Body of pancreas (tissue), 4 donors: ENCODE measurements at places on chromosomes 3 and 15.

GRCh38 chr3:149472030-149472797, 2.3 kb upstream of the TM4SF4 start:
- H3K4me3 ChIP-seq, result no peak overlapping the region
- no peak for DNase-seq
- peak overlapping the region; percentile 77 for H3K27ac ChIP-seq
- H3K27me3 ChIP-seq, result no peaks in the 10 kb centered on the region
- H3K36me3 ChIP-seq, result no peaks in the 10 kb centered on the region

DNA sequence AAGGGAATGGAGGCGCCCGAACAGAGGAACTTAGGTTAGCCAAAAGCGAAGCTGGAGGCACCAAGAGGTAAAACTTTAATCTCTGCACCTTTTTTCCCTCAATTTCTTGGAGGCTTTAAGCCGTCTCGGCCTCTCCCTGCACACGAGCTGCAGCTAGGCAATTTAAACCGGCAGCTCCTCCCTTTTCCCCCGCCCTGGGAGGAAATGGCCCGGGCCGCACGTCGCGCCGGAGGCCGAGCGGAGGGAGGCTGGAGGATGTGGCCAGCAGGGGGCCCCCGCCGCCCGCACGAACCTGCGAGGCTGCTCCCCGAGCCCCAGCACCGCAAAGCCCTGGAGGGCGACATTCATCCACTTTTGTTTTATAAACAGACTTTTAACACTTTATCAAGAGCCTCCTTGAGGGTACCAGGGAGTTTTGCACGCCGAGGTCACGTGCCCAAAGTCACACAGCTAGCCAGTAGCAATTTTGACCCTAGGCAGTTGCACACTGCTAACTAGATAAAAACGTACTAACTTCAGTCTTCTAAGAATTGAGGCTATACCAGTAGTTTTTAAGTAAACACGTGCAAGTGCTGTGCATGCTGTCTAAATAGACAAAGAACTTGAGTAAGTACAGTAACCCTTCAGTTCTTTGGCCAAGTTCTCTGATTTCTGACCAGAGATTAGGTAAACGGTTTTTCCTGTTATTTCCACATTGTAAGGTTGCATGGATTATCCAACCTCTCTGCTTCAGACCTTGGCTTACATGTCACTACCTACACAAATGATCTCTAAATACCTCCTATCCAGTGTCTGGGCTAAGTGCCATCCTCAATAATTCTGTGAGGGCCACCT, 668 bp upstream of the XXYLT1 start:
- peak overlapping the region; percentile 77 for H3K4me3 ChIP-seq
- peak overlapping the region; percentile 79 for H3K27ac ChIP-seq
- H3K4me1 ChIP-seq, result peaks cover 20% of the 10 kb centered on the region
- peak; percentile 88 for DNase-seq
- no peaks in the 10 kb centered on the region for H3K36me3 ChIP-seq

DNA sequence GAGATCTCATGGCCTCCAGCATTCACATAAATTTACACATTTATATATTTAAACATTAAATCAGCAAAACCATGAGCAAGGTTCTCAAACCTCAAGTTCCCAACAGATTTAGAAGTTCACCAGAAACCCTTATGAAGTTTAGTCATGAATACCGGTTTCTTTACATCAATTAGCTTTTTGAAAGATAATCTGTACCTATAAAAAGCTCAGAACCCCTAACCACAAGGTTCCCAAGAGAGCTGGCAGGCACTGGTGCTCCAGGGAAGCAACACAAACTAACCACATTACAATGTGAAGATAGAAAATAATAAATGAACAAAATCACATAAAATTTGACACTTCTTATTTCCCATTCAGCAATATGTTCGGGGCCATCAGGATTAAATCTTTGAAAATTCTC, 150.9 kb downstream of the FBN1 start:
- H3K27me3 ChIP-seq, result no peaks in the 10 kb centered on the region
- no peak for DNase-seq
- no peak overlapping the region for H3K4me3 ChIP-seq
- H3K27ac ChIP-seq, result no peak overlapping the region

DNA sequence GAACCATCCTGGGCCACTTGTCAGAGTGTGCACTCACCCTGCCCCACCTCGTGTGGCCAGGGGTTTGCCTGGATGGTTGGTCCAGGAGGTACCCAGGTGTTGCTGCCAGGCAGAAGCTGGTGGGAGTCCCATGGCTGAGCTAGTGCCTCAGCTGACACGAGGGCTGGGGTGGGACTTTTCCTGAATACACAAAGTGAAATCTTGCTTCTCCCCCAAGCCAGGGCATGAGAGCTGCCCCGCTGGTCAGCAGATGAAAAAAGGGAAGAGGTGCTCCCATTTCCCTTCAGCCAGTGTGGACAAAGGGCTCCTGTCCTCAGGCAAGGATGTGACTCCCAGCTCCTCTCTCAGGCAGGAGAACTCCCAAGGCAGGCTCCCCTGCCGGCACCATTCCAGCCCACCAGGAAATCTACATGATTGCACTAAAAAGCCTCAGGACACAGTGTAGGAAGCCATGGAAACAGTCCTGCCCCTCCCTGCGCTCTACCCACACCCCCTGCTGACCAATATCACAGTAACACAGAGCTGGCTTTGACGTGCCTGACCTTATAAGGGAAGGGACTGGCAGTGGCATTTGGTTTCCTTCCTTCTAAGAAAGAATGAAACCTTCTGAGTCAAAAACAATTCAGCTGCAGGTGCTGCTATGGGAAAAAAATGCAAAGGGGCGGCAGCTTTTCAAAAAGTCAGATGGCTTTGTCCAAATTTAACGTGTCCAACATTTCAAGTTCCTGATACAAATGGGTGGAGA, 33.9 kb downstream of the MYO5C start:
- peaks cover 2% of the 10 kb centered on the region for H3K36me3 ChIP-seq
- peak overlapping the region; percentile 68 for H3K27ac ChIP-seq
- H3K27me3 ChIP-seq, result no peaks in the 10 kb centered on the region
- H3K4me1 ChIP-seq, result peaks cover 32% of the 10 kb centered on the region
- DNase-seq, result peak; percentile 68

DNA sequence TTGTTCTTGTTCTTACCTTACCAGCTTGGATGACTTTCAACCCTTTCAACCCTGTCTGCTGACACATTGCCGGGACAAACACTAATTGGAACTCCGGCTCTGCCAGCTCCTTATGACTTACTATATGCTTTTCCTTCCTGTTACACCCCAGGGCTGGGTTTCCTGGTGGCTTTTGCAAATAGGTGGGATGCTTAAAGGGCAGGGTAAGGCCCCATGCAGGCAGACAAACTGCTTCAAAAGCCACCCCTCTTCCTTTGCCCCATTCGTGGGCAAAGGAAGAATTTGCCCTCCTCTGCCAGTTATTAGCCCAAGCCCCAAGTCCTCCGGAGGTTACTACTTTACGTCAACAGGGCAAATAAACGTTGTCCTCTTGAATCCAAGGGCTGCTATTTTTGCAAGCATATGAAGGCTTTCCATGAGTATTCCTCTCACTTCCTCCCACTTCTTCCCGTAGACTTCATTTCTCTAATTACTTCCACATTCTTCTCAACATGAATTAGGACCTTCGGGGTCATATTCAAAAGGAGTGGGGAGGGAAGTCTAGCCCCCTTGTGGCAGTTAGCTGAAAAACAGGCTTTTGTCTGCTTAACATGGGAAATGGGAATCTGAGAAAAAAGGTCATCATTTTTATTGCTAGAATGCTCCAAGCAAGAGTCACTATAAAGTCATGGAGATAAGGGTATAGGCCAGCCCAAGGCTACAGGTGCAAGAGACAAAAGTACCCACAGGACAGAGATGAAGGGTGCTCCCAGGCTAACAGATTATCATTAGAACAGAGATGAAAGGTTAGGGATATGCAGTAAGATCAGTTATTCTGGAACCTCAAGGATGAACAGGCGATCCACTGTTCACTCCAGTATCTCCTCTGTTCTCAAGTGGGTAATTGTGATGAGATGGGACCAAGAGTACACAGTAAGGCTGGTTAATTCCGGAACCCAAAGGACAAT, 56.3 kb upstream of the FSTL1 start:
- DNase-seq, result peak; percentile 54
- H3K4me1 ChIP-seq, result no peaks in the 10 kb centered on the region
- no peaks in the 10 kb centered on the region for H3K27me3 ChIP-seq
- H3K36me3 ChIP-seq, result no peaks in the 10 kb centered on the region
- H3K4me3 ChIP-seq, result no peak overlapping the region
- no peak overlapping the region for H3K27ac ChIP-seq

DNA sequence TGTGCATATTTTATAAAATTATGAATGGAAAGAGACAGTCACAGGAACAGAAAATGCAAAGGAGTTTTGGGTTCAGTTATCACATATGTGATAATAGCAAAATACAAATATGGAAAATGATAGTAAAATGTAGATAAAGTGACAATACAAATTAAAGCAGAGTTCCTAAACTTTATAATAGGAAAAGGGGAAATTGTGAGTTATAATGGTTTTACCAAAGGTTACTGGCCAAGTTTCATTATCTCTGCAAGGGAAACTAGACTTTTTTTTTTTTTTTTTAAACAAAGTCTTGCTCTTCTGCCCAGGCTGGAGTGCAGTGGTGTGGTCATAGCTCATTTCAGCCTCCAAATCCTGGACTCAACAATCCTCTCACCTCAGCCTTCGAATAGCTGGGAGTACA, 228.7 kb upstream of the CGNL1 start:
- H3K27me3 ChIP-seq, result no peaks in the 10 kb centered on the region
- DNase-seq, result no peak
- H3K4me1 ChIP-seq, result peaks cover 5% of the 10 kb centered on the region

- DNase-seq, result no peak
- no peaks in the 10 kb centered on the region for H3K27me3 ChIP-seq
- no peak overlapping the region for H3K27ac ChIP-seq
- no peaks in the 10 kb centered on the region for H3K36me3 ChIP-seq
Observed at GRCh38 chr15:47288794-47289193, 428.5 kb upstream of the SEMA6D start.

- DNase-seq, result no peak
- no peaks in the 10 kb centered on the region for H3K36me3 ChIP-seq
- H3K4me3 ChIP-seq, result no peak overlapping the region
- H3K27me3 ChIP-seq, result no peaks in the 10 kb centered on the region
- no peak overlapping the region for H3K27ac ChIP-seq
Observed at GRCh38 chr3:126053513-126053912, 30.4 kb downstream of the SLC41A3 start.

GRCh38 chr3:31932990-31933389, 48.1 kb downstream of the OSBPL10 start:
- no peak overlapping the region for H3K4me3 ChIP-seq
- H3K27ac ChIP-seq, result no peak overlapping the region
- no peak for DNase-seq
- H3K4me1 ChIP-seq, result no peaks in the 10 kb centered on the region
- H3K27me3 ChIP-seq, result no peaks in the 10 kb centered on the region

- no peaks in the 10 kb centered on the region for H3K27me3 ChIP-seq
- H3K4me1 ChIP-seq, result no peaks in the 10 kb centered on the region
- no peak overlapping the region for H3K4me3 ChIP-seq
- no peak for DNase-seq
- H3K27ac ChIP-seq, result no peak overlapping the region
Observed at GRCh38 chr15:80188251-80188650, 35.5 kb downstream of the FAH start.

GRCh38 chr3:151772825-151773480, 39.2 kb downstream of the AADACL2 start:
- no peaks in the 10 kb centered on the region for H3K36me3 ChIP-seq
- H3K4me1 ChIP-seq, result peaks cover 75% of the 10 kb centered on the region
- no peak overlapping the region for H3K4me3 ChIP-seq

DNA sequence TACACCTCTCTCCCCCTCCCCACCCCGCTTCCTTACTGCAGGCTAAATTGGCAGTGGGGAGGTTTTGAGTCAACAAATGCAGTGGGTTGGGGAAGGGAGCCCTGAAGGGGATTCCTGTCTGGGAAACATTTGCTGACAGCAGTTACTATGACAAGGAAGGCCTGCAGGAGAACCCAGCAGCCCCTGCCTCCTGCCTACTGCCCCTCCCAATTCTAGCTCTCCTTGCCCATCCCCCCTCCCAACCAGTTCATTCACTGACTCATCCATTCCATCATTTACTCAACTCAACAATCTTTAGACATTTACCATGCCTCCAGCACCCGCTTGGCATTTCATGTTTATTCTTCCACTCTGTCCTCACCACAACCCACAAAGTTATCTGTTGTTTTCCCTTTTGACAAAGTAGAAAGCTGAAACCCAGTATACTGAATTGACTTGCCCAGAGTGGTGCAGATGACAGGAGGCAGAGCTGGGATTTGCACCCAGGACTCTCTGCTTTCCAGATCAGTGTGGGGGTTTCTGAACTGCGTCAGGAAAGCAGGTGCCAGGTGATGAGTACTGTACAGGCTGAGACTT, 75.0 kb downstream of the MAGEF1 start:
- no peaks in the 10 kb centered on the region for H3K27me3 ChIP-seq
- H3K36me3 ChIP-seq, result no peaks in the 10 kb centered on the region
- no peak for DNase-seq
- no peak overlapping the region for H3K27ac ChIP-seq
- H3K4me1 ChIP-seq, result no peaks in the 10 kb centered on the region
- H3K4me3 ChIP-seq, result no peak overlapping the region

DNA sequence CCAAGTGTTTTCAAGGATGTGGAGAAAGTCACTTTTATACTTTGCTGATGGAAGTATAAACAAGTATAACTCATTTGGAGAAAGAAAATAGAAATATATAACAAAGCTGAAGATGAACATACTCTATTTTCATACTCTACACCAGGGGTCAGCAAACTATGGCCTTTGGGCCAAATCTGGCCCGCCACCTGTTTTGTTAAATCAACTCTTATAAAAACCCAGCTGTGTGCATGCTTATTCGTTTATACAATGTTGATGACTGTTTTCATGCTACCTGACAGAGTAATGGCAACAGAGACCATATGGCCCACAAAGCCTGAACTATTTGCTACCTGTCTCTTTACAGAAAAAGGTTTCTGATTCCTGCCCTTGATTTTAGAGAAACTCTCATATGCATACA, 124.0 kb downstream of the NR1D2 start:
- no peak overlapping the region for H3K4me3 ChIP-seq
- H3K4me1 ChIP-seq, result no peaks in the 10 kb centered on the region
- no peaks in the 10 kb centered on the region for H3K36me3 ChIP-seq
- no peaks in the 10 kb centered on the region for H3K27me3 ChIP-seq
- no peak overlapping the region for H3K27ac ChIP-seq

DNA sequence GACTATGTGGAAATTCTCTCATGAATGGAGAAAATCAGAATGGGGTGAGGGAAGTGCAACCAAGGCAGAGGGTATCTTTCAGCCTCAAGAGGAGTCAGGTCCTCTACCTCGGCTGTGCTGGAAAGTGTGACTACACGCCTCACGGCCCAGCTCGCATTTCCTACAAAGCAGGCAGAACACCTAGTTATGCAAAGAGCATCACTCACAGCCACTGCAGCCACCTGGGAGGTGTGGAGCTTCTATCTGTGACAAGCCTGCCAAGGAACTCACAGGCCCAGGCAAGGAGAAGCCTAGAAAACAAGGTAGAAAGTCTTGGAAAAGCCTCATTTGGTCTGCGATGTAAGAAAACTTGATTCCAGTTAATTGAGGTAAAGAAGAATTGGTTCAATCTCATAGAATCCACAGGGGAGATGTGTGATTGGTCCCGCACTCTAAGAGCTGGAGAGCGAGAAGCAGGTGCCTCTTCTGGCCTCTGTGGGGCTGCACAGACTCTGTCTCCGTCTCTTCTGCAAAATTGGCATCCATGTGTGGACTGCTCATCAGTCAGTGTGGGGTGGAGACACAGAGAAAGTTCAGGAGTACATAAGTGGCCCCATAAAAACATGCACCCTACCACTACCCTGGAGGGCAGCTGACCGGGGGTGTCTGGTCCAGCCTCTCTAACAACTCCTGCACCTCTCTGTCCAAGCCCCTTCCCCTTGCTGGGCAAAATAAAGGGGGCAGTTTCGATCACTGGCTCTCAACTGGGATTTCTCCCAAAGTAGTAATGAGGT, 76.8 kb downstream of the TAMM41 start:
- peak overlapping the region; percentile 5 for H3K27ac ChIP-seq
- no peak overlapping the region for H3K4me3 ChIP-seq
- no peaks in the 10 kb centered on the region for H3K27me3 ChIP-seq
- H3K36me3 ChIP-seq, result no peaks in the 10 kb centered on the region
- DNase-seq, result no peak
